ENCODE measurements at places on chromosomes 11 and 22. TPM values are rescaled to one million over a fixed set of nuclear protein-coding genes. Genes with fewer than 3 reads are reported as not detected.

- DNase-seq: no peak
Measured at GRCh38 chr22:26416670-26417276, 12.3 kb upstream of the ASPHD2 start.

- no peak for DNase-seq
Measured at GRCh38 chr11:96704847-96705246, 315.0 kb downstream of the JRKL start.

Gene NRIP3
- 47.7 TPM for total RNA-seq

Gene SMC1B
- not detected for total RNA-seq

DNA sequence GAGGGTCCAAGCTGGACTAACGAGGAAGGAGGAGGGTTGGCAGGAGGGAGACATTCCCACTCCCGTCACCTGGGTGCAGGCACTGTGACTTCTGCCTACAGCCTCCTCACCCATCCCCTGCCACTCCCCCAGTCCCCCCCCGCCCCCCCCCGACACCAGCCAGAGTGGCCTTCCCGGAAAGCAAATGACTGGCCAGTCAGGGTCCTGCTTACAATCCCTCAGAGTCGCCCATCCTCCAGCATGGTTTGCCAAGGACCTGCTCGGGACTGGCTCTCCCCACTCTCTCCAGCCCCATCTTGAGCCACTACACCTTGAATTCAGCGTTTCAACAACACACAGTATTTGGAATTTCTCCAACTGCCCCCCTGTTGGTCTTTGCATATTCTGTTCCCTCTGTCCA, 59.6 kb downstream of the THAP12 start:
- DNase-seq: no peak

All from dorsolateral prefrontal cortex (tissue), 122 donors.